ENCODE measurements at places on chromosomes 12 and 14.

- no peak for DNase-seq
These were observed 41.8 kb downstream of the EFCAB11 start for GRCh38 chr14:89912667-89913211.

GRCh38 chr14:22200977-22201605 lies 387.9 kb downstream of the DAD1 start:
- no peak for DNase-seq

- DNase-seq: no peak
These were observed 74.6 kb upstream of the SFSWAP start for GRCh38 chr12:131636266-131636665.

DNA sequence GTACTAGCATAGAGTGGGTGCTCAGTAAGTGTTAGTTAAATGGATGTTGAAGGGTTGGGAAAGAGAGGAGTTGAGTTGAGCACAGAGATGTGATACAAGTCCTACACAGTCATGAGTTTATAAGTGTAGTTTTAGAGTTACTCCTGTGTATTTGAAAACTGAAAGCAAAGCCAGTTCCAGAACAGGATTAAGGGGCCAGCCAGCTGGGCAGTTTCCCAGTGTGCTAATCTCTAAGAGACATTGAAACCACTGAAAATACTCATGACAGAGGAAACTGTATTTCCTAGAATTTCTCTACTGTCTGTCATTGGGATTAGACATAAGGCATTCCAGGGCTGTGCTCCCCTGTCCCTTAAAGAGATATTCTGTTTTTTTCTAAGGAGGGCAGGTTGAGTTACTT lies 101.0 kb downstream of the DERA start:
- DNase-seq: no peak

Data from stimulated activated CD8-positive, alpha-beta memory T cell treated with anti-CD3 and anti-CD28 coated beads, Interleukin-7, amount 100 ng/mL, for 4 hours (primary cell).